ENCODE measurements at places on chromosomes 2 and 18.

DNA sequence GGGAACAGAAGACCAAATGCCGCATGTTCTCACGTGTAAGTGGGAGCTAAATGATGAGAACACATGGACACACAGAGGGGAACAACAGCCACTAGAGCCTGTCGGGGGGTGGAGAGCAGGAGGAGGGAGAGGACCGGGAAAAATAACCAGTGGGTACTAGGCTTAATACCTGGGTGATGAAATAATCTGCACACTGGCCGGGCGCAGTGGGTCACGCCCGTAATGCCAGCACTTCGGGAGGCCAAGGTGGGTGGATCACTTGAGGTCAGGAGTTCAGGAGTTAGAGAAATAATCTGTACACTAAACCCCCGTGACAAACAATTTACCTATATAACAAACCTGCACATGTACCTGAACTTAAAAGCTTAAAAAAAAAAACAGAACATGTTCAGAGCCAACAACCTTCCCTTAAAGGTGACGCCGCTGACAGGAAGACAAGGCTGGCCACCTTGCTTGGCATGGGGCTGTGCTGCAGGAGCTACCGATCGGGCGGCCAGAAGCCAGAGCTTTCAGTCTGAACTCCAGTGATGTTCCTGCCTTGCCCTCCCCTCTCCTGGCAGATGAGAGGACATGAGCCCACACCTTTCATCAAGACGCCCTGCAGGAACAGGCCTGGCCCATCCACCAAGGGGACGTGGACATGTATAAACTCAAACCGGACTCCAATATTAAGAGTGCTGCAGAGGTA lies 11.2 kb downstream of the SLC66A2 start:
- DNase-seq: no peak

- DNase-seq: no peak
These were observed 141.9 kb upstream of the CTAGE1 start for GRCh38 chr18:22559414-22560274.

GRCh38 chr2:27916293-27916995 lies 25.9 kb downstream of the BABAM2 start:
- no peak for DNase-seq

DNA sequence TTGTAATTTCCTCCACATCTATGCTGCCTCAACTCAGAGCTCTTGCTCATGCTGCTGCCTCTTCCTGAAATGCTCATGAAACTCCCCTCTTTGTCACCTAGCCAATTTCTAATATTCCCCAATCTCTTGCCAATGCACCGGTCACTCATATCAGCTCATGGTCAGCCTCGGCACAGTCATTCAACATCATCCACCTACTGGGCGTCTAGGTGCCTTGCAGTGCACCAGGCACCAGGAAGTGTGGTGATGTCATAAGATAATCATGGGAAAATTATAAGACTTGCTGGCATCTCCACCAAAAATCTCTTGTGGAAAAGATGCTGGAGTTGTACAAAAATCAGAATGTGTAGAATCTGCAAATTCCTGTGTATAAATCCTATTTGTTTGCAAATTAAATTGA lies 52.6 kb upstream of the RAB27B start:
- DNase-seq: no peak

GRCh38 chr2:75465317-75465984 lies 95.3 kb downstream of the EVA1A start:
- DNase-seq: no peak

- DNase-seq: no peak
These were observed at the start of gene TEKT4 for GRCh38 chr2:94871226-94872087. TSS of gene TEKT4 (plus strand) at chr2:94871430. CDS start at chr2:94871580, 150 bp downstream.

DNA sequence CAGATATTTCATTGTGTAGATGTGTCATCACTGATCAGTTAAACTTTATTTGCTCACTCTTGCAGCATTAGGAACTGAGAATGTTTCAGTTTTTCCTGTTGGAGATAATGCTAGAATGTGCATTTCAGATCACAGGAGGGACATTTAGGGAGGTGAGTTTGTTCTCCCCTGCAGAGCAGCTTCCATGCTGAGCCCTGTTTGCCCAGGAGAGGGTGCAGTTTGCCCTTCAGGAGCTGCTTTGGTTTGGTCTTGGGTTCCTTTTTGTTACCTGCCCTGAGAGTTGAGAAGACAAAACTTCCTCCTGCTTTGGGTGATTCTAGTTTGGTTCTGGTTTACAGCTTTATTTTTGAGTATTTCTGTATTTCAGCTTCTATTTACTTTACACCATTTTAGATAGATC lies 49.9 kb downstream of the DGKD start:
- peak; percentile 16 for DNase-seq

DNA sequence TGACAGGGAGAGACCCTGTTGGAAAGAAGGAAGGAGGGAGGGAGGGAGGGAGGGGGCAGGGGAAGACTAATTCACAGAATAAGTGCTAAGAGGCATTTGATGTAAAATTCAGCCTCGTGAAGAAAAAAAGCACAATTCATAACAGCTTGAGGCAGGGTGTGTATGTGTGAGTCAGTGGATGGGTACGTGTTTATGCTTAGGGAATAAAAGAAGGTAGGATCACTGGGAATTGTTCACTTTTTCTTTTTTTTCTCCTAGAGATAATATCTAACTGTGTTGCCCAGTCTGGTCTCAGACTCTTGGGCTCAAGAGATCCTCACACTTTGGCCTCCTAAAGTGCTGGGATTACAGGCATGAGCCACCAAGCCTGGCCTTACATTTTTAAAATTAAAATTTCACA lies 39.2 kb downstream of the WDR33 start:
- no peak for DNase-seq

- DNase-seq: no peak
These were observed 29.9 kb upstream of the KIDINS220 start for GRCh38 chr2:8867363-8867762.

DNA sequence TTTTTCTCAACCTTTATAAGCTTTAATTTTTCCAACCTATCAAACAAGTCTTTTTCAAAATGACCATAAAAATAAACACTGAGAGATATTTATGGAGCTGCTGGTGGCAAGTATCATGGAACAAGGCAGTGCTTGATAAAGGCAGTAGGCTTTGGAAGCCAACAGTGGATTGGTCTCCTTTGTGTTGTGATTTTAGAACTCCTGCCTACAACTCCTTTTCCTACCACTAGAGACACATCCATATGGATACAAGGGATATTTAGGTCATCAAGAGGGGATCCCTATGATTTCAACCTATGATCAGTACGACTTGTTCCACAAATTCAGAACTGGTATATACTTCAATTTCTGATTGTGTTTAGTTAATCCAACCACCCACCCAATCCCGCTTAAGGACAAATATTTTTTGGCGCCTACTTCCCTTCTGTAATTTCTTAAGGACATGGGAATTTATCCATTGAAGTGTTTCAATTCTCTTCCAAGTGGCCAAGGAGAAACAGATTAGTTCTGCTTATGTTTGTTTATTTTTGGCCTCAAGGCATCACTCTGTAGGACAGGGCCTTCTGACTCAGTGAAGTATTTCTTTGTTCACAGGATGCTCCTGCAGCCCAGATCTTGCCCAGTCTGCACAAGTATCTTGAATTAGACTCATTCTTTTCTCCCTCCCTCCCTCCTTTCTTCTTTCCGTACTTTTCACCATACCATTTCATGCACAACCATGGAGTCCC lies 2119.6 kb upstream of the PIK3C3 start:
- DNase-seq: no peak

GRCh38 chr2:133809485-133809884 lies 241.2 kb upstream of the NCKAP5 start:
- DNase-seq: no peak

DNA sequence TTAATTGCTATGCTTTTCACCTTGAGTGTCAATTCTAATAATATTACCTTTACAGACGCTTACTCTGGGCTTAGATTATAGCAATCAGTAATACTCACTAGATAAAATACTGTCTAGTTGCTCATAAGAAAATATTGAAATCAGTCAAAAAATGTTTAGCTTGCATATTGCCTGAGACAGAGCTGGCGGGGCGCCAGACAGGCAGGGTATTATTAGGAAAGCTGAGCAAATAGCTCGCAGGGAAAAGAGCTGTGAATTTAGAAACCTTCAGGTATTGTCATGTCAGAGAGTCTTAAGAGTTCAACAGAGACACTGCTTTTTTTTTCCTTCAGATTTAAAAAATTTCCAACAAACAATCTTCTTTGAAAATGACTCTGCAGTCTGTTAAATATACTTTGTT lies 118.4 kb downstream of the MEIS1 start:
- no peak for DNase-seq

DNA sequence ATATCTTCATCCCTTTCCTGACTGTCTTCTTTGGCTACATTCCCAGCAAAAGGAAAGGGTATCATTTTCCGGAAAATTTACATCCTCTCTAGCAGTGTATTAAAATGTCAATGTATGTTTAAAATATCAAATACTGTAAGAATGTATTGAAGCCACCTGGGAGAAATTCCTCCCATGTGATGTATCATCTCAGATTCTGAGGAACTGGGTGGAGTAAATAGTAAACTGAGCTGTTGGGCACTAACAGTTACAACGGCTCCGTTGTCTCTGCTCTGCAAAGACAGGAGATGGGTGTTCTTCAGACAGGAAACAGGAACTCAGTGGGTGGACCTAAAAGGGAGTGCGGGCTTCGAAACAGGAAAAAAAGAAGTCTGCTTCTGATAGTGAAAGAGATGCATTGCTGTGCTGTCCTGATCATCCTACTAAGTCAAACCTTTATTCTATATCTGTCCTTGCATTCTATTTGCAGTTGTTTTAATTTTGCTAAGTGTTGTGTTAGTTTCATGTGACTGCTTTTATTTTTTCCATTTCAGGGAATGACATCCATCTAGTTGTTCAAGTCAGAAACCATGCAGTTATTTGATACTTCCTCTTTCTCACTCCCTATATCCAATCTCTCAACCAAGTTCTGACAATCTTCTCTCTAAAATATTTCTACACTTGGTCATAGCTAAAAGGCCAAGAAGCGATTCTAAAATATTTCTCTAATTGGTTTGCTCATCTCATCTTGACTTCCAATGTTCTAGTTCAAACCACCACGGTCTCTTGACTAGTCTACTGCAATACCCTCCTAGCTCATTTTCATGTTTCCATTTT lies 19.4 kb downstream of the DOK1 start:
- DNase-seq: no peak

GRCh38 chr2:215746226-215746886 lies 267.0 kb downstream of the MREG start:
- no peak for DNase-seq

GRCh38 chr2:215727507-215728503 lies 285.5 kb downstream of the MREG start:
- DNase-seq: no peak

- DNase-seq: no peak
These were observed 12.4 kb downstream of the PTPRN start for GRCh38 chr2:219296631-219297391.

Measured in NCI-H1694 (cell line).